ENCODE measurements at places on chromosomes 2 and 18.

DNA sequence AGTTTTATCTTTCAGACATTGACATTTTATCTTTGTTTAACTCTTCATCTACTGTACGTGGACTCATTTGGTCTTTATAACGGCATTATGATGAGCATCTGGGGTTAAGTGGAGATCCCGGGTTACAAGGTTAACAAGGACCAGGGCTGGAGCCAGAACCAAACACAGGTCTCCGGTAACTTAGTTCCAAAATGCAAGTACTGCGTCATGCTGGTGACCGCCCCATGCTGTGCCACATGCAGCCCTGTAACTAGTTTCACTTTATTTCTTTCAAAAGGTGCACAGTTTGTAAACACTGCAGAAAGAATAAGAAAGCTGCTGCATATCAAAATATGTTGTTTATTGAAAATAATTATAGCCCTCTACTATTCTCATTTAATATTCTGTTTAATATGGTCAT is 3.1 kb downstream of the SLC5A7 start:
- DNase-seq = no peak

DNA sequence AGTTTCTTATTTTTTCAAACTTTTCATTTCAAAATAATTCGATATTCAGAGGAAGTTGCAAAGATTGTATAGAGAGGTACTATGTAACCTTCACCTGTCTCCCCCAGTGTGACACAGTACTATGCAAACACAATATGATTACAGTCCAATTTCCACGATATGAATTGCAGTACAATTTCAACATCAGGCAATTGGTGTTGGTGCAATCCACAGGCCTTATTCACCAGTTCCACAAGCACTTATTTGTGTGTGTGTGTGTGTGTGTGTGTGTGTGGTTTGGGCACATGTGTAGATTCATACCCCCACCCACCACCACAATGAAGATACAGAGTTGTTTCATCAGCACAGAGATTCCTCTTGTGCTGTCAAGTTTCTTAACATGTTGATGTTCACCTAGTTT is 69.7 kb upstream of the ARL4C start:
- no peak for DNase-seq

DNA sequence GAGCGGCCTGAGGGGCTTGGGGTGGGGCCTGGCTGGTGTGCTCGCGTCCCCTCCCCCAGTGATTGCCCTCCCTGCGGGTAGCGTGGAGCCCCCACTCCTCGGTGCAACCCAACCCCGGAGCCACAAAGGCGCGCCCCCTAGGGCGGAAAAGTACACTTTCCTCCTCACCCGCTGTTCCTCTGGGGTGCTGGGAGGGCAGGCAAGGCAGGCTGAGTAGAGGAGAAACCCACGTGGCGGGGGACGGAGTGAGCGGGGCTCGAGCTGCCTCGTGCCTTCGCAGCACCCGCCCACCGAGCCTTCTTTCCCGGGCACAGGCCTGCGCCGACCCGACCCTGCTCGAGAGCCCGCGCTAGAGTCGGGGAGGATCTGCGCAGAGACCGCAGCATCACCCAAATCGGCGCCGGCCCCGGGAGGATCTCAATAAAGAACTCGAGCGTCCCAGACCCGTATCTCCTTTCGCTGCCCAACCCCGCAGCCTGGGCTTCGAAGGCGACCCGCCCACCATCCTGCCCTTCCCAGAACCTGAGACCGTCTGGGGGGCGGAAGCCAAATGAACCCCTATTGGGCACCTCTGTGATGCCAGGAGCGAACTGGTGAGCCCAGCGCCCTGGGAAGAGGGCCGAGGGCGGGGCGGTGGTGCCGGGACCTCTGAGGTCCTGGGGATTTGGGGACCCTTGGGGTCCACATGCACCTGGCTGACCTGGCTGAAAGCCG is 1.5 kb downstream of the UCN start:
- DNase-seq = no peak

DNA sequence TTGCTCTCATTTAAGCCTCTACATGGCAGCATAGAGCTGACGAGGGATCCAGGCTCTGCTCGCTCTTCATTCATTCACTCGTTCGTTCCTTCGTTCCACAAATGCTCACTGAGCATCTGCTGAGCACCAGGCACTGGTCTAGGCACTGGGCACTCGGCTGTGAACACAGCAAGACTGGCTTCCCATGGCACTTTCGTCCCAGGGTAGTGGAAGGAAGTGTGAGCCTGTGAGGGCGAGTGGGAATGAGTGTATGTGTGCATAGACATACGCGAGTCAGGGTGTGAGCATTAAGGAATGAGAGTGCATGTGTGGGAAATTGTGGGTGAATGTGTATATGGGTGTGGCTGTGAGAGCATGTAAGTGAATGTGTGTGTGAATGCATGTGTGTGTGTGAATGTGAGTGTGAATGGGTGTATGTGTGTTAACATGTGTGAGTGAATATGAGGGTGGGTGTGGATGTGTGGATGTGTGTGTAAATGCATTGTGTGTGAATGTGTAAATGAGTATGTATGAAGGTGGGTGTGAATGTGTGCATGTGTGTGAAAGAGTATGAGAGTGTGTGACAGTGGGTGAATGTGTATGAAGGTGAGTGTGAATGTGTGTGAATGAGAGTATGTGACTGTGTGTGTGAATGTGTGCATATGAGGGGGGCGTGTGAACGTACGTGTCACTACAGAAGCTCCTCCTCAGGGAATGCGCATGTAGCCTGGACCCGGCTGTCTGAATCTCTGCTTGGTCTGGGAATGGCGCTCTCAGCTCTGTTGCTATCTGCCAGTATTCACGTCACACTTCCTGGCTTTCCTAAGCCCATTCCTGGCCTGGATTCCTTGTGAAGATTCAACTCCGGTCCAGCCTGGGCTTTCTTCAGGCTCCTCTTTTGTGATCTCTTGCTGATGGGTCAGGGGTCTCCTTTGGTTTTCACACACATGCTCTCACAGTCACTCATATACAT is 28.8 kb downstream of the SNORC start:
- DNase-seq = no peak

- no peak for DNase-seq
These were observed 46.2 kb downstream of the LBH start for GRCh38 chr2:30277582-30277981.

GRCh38 chr2:223954401-223954800 is 2.9 kb upstream of the MRPL44 start:
- no peak for DNase-seq

Measured in NCI-H774 (cell line).